Activated T-cell treated with anti-CD3 and anti-CD28 coated beads, Interleukin-2, amount 50 U/mL, for 48 hours (primary cell): ENCODE measurements at places on chromosomes 11 and 22.

DNA sequence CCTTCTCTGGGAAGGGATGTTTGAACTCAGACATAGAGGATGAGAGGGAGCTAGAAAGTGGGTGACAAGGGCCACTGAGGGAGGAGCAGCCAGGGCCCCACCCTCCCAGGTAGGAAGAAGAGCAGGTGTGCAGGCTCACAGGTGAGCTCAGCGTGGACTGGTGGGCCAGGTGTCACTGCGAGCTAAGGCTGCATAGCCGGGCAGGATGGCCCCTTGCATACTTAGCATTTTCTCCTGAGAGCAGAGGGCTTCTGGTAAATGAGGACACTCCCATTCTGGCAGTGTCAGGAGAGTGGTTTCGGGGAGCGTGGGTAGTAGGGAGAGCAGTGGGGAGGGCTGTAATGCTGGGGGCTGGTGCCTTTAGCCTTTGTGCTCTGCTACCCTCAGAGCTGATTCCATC lies 843.4 kb downstream of the TBC1D22A start:
- DNase-seq, result no peak

DNA sequence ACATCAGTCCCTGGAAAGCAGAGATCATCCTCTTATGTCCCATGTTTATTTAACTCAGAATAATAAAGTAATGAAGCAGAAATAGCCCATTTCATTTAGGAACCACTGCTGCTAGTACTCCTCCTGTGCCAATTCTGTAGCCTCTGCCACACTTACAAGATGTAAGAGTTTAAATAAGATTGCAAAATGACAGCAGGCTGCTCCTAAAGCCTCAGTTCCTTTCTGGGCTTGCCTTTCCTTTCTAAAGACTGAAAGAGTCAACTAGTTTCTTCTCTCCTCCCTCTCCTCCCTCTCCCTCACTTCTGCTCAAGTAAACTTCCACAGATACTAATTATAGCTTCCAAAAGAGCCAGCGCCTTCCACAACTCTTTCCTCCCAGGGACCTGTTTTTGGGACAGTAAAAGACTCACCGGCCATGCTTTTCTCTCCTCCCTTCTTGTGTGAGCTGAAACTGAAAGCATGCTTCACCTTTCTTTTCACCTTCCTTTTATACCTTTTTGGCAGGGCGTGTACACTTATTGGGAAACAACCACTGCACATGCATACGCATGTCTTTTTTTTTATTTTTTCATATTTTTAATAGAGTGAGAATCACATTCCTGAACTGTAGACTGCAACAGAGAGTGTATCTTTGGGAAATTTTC lies 26.1 kb upstream of the CARD16 start:
- DNase-seq, result no peak

DNA sequence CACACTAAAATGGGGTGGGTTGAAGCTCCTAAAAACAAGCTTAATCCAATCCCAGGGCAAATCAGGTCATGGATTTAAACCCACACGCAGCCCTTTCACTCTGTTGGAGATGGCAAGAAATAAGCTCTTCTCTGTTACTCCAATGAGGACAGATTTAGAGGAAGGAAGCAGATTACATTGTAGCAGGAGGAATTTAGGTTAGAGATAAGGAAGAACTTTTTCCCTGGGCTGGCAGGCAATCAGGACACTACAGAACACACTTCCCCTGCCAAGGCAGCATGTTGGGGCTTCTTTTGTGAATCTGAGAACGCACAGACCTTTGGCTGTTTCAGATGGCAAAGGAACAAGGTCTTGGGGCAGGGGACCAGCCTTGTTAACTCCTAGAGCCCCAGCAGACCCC lies 46.2 kb downstream of the C11orf58 start:
- DNase-seq, result no peak

- no peak for DNase-seq
These were observed 146.5 kb downstream of the CCDC34 start for GRCh38 chr11:27216270-27217149.

GRCh38 chr11:37849706-37850105 lies 1251.7 kb upstream of the RAG2 start:
- DNase-seq, result no peak

GRCh38 chr11:565921-566509 lies 5.2 kb downstream of the RASSF7 start:
- DNase-seq, result no peak

- no peak for DNase-seq
These were observed 2.0 kb upstream of the ESRRA start for GRCh38 chr11:64303109-64304031.

GRCh38 chr11:980438-981357 lies 55.0 kb downstream of the AP2A2 start:
- no peak for DNase-seq

- no peak for DNase-seq
These were observed 46.5 kb downstream of the AHNAK start for GRCh38 chr11:62499944-62500649.

DNA sequence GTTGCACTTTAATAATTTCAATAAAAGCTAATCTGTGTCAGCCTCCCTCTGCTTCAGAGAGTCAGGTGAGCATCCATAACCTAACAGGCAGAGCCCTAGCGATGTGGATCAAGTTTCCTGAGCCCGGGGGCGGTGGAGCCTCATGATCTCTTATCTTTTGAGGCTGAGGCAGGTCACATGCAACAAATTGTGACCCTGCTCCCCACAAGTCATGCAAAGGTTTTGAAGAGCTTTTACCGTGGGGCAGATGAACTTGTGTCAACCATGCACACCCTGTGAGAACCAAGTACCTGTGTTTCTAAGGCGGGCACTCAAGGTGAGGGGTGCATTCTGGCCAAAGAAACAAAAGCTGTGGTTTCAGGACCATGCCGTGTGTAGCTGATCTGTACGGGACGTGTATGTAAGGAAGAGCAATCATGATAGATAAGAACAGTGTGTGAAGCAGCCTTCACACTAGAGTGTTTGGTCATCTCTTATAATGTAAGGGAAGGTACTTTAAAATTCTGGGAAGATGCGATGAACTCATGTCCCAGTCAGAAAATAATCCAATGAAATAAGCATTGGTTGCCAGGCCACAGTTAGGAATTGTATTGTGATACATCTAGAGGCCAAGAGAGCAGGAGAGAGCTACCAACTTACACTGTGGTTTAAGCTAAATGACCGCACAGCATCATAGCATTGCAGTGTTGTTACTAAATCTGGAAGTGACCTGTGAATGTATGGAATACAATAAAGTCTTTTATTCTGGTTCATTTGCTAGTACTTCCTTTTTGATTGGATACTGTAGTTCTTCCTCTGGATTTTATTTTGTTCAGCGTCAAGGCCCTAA lies 49.8 kb downstream of the DKK3 start:
- no peak for DNase-seq

DNA sequence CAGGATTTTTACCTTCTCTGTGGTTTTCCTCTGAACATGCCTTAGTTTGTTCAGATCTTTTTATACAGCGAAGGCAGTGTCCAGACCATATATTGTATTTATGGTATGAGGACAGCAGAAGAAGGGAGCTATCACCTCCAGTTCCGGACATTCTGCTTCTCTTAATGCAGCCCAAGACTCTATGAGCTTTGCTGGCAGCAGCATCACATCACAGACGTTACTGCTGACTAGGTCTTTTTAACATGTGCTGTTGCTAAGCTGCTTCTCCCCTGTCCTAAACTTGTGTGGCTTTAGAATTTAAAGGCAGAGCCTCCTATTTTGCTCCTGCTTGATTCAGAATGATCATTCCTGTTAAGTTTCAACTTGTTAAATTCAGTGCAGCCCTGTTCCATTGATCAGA lies 13.4 kb downstream of the MICAL2 start:
- no peak for DNase-seq

GRCh38 chr11:109785714-109786113 lies 307.5 kb upstream of the ZC3H12C start:
- DNase-seq, result no peak

DNA sequence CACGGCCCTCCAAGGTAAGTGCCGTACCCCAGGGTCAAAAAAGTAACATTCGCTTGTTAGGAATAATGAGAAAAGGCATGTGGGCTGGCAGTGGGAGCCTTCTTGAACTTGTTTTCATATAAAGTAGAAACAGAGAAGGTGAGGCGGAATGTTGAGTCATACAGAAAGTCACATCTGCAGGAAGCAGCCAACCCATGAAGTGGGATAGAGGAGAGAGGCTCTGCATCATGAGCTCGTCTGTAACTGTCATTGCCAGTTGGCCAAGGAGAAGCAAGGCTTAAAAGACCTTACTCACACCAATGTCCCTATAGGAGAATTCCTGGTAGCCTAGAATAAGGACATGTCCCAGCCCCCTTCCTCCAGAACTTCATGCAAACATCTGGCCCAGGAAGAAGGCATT lies 253.3 kb downstream of the BUD13 start:
- no peak for DNase-seq

GRCh38 chr11:124648610-124649009 lies 24.9 kb downstream of the SIAE start:
- no peak for DNase-seq

DNA sequence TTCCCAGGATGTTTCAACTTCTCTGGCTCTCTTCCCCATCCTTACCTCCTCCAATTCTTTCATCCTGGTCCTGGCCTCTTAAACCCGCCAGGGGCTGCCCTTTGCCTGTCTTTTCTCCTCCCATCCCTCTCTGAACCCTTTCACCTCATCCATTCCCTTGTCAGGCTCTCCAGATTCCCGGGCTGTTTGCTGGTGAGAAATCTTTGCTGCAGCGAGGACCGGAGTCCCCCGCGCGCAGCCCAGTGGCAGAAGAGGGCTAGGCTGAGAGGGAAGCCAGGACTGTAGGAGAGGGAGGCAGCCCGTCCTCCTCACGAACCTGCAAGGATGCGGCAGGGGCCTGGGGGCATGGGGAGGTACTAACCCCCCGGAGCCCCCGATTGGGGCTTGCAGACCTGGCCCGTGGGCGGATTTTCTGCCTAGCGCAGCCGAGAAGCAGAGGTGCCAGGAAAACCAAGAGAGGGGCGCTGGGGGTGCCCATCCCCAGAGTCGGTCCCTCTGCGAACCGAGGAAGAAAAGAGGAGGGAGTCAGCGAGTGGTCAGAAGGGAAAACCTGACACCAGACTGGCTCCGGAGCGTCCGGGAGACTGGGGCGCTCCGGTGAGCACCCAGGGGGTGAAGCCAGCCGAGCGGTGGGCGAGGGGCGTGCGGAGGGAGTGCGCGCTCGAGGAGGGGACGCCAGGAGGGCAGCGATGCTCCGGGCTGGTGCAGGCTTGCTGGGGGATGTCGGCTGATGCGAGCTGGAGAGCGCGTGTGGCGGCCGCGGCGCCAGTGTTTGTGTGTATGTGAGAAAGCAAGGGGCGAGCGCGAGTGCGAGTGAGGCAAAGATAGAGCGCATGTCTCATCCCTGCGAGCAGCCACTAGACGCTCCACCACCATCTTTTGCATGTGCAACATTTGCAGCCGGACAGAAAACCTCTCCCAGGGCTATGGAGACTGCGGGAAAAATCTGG lies at the start of gene GRIA4:
GRIA4 (plus strand) TSS at position 242 of the 950 bp plus-strand sequence. CDS start 925 bp downstream, outside the sequence.
- DNase-seq, result peak; percentile 21

GRCh38 chr22:29313126-29313575 lies 2.3 kb downstream of the RASL10A start:
- DNase-seq, result peak; percentile 61

- DNase-seq, result no peak
These were observed 188.3 kb upstream of the BLID start for GRCh38 chr11:122304306-122304705.
